NK-92 treated with Interleukin-12 subunit alpha and Interleukin-12 subunit beta, amount 100 ng/mL, for 24 hours (cell line): ENCODE measurements at places on chromosomes 16 and 17.

DNA sequence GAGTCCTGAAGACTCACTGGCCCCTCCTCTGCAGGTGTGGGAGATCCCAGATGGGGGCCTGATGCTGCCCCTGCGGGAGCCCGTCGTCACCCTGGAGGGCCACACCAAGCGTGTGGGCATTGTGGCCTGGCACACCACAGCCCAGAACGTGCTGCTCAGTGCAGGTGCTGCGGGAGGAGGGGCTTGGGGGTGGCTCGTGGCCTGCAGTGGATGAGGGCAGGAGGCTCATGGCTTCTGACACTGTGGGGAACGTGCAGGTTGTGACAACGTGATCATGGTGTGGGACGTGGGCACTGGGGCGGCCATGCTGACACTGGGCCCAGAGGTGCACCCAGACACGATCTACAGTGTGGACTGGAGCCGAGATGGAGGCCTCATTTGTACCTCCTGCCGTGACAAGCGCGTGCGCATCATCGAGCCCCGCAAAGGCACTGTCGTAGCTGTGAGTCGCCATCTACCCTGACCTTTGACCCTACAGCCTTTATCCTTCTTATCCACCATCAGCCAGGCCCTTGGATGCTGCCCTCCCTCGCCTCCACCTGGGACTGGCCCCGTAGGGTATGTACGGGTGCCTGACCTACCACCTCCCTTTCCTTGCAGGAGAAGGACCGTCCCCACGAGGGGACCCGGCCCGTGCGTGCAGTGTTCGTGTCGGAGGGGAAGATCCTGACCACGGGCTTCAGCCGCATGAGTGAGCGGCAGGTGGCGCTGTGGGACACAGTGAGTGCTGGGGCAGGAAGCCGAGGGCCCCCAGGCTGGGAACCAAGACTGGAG lies 3.6 kb downstream of the CORO1A start:
- peak; percentile 53 for DNase-seq

DNA sequence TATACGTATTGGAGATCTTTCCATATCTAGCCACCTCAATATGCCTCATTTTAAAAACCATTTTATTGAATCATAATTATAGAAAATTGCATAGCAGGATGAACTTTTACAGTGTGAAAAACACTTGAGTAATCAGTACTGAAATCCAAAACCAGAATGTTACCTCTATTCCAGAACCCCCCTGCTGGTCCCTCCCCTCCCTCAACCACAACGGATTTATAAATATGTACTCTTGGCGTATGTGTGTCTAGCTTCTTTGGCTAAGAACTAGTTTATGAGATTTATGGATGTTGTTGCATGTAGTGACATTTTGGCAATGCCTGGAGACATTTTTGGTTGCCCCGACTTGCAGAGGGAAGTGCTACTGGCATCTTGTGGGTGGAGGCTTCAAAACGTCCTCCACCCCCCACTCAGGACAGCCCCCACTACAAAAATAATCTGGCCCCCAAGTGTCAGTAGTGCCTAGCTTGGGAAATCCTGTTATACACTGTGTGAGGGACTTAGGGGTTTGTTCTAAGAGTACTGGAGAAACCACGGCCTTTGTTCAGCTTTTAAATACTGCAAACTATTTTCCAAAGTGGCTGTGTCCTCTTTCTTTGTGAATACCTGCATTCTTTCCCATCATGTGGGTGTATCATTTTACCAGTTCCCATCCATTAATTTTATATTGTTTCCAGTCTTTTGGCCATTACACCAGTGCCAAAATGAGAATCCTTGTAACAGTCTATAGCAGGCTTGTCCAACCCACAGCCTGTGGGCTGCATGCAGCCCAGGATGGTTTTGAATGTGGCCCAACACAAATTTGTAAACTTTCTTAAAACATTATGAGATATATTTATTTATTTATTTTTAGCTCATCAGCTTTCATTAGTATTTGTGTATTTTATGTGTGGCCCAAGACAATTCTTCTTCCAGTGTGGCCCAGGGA lies 23.7 kb downstream of the ITPRIPL2 start:
- no peak for DNase-seq

GRCh38 chr17:53101706-53102105 lies 721.0 kb upstream of the KIF2B start:
- no peak for DNase-seq

- no peak for DNase-seq
Measured at GRCh38 chr17:76585649-76586593, at the start of gene ST6GALNAC2. ST6GALNAC2 (minus strand) TSS chr17:76585860; CDS start chr17:76585808, 52 bp downstream.

DNA sequence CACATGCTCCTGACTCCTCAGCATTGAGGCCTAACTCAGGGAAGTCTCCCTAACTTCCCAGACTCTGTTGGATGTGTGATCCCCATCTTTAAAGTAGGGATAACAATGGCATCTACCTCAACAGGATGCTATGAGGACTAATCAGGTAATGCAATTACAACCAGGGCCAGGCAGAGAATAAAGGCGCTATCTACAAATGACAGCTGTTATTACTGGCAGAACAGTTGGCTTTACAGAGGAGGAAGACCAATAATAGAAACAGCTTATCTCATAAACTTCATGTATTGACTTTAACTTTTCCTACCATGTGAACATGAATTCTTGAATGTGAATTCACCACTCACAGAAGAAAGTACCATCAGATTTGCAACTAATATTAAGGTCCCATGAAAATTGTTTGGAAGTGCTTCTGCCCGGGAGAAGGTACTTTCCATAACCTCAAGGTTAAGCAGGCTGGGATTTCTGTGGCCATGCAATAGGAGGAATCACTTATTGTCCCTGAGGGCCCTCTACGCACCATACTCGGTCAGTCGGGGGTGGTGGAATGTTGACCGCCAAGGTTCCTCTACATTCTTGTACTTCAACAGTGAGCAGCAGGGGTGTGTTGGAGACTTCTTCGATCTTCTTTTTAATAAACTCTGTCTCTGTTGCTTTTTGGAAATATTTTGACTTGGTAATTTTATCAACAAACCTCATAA lies 22.6 kb upstream of the ERN1 start:
- no peak for DNase-seq

DNA sequence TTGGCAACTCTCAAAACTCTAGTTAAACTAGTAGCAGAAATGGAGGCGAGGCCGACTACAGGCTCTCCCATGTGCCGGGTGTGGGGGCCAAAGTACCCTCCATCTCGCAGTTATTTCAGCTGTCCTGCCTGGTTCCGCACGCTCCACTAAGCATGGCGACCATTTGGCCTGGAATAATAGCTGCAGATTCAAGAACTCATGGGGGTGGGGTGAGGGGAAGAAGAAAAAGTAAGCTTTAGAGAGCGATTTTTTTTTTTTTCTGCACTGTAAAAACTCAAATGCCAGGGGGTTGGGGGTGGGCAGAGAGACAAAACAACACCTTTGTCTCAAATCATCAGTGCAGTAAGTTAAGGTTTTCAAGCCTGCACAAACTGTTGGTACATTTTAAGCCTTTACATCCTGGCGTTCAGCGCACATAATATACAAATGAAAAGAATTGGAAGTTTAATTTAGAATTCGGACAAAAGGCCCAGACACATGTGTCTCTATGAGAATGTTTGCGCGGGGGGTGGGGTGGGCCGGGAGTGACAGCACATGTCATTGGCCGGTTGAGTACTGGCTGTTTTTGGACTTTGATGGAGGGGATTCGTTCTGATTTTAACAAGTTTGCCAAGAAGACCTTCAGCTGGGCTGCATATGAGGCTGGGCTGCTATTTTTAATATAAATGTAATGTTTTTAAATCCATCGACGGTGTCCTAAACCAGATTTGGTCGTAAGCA lies 694.7 kb upstream of the SALL1 start:
- no peak for DNase-seq

DNA sequence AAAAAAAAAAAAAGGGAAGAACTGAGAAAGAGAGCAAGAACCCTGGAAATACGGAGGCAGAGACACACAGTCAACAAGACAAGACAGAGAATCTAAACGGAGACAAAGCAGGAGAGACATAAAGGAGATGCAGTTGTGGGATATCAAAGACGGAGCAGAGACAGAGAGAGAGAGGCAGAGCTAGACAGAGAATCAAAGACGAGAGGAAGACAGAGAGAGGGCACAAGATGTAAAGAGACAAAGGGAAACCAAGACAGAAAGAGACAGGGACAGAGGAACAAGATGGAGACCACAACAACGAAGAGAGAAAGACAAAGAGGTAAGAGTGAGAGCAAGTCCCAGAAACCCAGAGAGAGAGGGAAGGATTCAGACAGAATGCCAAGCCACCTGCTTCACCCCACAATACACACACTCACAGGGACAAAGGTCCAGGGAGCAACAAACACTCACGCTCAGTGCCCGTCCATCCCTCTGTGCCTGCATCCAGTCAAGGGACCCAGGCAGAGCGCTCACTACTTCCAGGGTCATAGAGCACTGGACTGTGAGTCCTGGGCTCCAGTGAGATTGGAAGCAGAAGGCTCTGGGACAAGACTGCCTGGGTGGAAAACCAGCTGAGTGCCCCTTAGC lies 88.9 kb downstream of the C16orf78 start:
- no peak for DNase-seq

DNA sequence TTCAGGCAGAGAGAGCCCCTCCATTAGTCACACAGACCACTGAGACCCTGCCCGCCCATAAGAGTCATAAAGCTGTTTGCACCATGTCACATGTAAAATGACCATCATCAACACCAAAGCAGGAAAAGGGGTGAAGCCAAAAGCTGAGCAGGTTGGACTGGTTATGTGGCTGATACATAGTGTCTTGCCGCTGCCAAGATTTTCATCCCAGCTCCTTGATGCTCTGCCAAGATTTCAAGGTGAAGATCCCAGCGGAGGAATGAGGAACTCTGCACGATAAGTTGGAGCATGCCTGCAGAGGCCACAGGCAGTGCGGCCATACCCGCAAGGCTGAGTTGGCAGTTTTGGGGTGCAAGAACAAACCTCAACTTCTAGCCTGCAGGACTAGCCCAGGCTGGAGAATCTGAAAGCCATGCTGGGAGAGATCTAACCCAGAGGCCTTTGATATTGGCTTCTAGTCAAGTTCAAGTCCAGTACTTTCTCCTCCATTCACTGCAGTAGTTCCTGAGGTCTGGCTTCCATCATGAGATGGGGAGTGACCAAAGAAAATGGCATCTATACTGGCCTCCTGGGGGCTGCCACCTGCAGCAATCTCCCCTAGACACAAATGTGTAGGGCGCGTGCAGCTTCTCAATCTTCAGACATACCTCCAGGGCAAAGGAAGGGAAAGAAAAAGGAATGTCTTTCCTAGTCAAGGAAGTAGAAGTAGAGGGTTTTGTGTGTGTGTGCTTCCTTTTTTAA lies 79.7 kb upstream of the NOL11 start:
- DNase-seq = no peak

GRCh38 chr17:5560361-5560988 lies 23.8 kb downstream of the NLRP1 start:
- DNase-seq = no peak

DNA sequence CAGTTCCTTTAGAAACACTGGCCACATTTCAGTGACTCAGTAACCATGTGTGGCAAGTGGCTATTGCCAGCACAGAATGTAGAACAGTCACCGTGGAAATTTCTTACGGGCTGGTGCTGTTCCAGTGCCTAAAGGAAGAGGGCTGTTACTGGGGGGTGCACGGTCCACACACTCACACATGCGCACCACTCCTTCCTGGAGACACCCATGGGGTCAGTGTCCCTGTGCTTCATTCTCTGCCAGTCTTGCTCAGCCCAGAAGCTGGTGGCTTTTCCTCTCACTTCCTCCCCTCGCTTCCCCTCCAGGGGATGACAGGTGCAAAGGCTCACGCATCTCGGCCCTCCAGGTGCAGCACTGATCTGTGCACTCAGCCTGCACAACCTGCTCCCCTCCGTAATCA lies 115.6 kb downstream of the CCDC182 start:
- DNase-seq = no peak

DNA sequence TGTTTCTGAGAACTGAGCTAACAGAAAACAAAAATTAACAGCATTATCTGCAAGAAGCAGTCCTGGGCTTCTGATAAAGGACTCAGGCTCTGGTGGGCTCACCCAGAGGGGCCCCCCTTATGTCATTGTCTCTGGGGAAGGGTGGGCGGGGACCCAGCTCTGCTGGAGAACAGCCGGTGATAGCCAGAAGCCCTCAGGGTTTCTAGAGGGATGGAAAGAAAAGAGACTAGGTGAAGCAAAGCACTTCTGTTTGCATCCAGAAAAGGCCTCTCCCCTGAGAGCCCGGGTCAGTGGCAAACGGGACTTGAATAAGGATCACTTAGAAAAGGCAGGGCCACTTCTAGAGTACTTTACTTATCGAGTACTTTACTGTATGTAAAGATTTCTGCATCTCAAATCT lies 7.0 kb upstream of the CDC42EP4 start:
- DNase-seq = no peak

- no peak for DNase-seq
Measured at GRCh38 chr17:12987120-12987519, 30.7 kb downstream of the ELAC2 start.

DNA sequence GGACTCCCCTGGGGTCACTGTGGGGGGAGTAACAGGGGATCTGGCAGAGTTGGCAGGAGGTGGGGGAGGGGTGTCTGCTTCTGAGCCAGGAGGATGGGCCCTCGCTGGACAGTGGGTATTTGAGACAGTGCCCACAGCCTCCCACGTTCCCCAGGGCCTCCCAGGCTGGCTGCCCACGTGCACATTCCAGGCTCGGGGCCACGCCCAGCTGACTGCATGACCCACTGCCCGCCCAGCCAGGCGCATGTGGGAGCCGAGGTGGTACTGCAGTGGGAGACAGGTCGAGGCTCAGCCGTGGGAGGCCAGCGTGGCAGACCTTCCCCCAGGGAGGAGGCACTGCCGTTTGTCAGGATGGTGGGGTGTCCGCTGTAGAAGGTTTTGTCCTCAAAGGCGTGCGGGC lies 38.8 kb downstream of the BAHCC1 start:
- DNase-seq = no peak

DNA sequence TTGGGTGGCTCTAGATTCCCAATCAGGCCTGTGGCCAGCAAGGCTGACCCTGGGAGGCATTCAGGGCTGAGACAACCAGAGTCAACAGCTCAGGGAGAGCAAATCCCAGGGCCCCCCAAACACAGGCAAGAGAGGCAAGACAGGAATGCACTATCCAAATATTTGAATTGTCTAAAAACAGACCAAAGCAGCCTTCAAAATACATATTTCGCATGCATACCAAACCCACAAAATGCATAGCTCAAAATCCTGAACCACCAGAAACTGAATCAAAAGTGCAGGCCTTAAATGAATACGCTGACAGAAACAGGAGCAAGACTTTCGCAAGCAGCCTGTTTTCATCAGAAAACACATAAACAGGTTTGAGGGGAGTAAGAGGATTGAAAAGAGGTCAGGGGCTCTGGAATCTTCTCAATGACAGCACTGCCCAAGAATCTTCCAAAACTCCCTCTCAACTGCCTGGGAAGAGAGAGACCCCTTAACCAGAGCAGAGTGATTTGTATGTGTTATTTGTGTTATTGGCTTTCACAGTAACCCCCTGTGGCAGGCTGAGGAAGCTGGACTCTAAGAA lies 213.6 kb upstream of the CDH5 start:
- DNase-seq = no peak

DNA sequence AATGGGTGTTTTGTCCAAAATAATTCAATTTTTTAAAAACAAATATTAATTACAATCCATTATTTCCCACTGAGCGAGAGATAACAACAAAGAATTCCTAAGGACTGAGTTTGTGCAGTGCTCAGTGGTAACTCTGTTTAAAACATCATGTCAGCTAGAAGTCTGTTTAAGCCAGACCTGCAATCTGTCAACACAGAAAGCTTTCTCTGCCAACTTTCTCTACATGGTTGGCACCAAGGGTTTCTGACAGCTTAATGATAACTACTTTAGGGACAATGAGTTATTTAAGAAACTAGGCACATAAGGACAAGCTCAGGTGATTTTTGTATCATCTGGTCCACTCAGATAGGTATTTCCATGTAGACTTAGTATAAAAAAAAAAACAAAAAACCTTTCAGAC lies 81.8 kb downstream of the WDR59 start:
- DNase-seq = no peak

GRCh38 chr16:56726926-56727325 lies 3.0 kb upstream of the NUP93 start:
- no peak for DNase-seq
